ENCODE measurements at places on chromosomes 2 and 18.
A peak's percentile ranks its signal among the peaks of the same experiment; 100 is the strongest.

DNA sequence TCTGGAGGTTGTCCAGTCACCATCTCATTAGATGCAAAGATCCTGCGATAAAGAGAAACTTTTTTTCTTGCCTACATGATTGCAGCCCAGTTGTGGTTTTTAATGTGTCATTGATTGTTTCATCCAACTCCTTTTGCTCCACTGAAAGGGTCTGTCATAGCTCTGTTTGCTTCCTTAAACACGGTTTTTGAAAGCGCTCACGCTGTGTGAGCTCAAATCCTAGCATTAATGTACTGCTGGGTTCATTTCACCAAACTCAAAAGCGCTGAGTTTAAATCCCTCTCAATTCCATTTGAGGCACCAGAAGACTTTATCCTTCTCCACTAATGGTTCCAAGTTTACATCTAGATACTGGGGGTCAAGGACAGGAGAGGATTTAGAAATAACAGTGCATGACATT, 53.6 kb downstream of the CDK15 start:
- DNase-seq, result no peak

DNA sequence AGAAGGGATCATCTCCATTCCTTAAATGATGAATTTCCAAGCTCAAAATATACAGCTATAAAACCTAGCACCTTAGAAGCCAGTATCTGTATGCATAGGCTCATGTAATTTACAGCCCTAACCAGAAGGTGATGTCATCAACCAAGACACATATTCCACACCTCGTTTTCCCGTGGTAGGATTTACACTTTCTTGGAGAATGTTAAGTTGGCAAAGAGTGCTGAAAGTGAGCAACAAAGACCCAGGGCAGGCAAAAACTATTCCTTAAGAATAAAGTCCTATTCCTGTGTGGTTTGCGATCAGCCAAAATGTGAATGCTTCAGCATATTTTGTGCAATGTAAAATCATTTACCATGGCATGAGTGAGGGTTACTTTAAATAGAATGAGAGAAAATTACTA, 247.1 kb downstream of the OSR1 start:
- DNase-seq, result no peak

- no peak for DNase-seq
Measured at GRCh38 chr2:43430489-43430888, 165.3 kb downstream of the THADA start.

DNA sequence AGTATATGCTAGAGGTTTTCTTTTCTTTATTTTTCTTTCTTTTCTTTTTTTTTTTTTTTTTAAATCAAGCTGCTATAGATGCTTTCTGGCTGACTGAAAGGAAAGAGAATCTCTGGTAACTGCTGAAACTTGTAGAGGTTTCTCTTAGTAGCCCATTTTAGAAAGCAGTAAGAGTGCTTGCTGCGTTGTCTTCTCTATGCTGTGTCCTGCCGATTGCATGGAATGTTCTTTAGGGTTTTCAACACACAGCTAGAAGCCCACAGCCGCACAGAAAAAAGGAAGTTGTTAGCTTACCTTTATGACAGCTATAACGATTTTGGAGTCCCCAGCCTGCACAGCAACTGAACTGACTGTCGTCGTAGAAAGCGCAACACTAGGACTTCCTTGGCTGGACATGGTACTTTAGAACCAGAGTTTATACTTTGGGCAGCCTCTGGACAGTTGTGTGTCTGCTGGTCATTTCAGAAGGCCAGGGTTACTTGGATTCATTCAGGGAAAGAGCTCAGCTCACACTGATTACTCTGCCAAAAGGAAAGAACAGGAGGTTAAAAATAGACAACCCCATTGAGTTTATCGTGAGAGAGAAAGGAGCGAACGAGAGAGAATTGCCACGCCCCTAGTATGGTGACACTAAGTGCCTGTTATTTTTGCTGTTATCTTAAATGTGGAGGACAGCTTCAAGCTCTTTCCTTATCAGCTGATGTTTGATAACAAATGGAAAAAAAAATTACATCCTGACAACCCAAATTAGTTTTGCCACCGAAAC, at the start of gene CCDC141:
Gene CCDC141, minus strand, starts transcription at position 592 of the 766 bp plus-strand sequence. Its CDS starts 196 bp downstream, at position 396.
- DNase-seq, result no peak

DNA sequence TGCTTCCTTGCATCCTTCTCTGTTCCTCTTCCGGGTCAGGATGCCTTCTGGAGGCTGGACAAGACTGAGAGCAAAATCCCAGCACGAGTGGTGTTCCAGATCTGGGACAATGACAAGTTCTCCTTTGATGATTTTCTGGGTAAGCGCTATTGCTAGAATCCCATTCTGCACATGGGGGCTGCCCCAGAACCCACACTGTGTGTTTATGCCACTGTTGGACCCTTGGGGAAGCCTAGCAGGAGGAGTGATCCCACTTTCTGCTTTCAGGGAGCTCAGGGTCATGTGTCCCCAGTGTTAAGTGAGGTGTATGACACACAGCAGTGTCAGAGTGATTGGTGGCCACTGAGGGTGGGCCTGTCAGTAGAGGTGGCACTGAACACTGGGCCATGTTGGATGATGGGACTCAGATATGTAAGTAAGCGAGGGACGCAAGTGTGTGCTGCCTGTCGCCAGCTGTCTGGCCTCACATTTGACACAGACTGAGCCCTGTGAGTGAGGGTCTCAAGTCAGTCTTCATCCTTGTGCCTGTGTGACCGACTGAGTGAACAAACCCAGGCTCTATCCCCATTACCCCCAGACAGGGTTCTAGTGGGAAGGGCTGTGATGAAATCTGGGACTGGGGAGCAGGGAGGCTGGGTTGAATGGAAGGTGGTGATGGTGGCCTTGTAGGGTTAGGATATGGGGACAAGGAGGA, 220.9 kb downstream of the DYSF start:
- no peak for DNase-seq

- DNase-seq, result no peak
Measured at GRCh38 chr2:230706053-230706521, 6.6 kb upstream of the CAB39 start.

- DNase-seq, result no peak
Measured at GRCh38 chr2:1716441-1716840, 27.9 kb downstream of the PXDN start.

DNA sequence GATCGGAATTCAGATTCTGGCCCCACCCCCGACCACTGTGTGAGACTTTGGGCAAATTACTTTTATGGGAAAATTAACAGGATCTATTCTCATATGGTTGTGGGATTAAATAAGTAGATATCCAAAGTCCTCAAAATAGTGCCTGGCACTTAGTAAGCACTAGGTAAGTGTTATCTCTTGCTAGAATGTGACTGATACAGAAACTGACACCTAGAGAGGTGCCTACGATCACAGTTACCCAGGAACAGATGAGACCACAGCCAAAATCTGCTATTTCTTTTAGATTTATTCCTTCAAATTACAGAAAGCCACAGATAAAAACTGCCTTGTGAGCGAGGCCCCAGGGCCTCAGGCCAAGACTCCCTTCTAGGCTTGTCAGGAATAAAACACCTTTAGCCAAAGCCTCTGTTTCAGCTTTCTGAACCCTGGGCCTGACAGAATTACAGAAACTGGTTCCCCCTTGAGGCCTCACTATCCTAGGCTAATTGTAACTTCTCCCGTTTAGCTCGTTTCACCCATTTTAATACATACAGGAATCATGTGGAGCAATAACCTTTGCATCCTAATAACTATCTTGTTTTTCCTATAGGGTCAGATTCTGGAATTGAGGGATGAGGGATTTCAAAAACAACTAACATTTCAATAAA, 22.3 kb upstream of the CHMP1B start:
- no peak for DNase-seq

DNA sequence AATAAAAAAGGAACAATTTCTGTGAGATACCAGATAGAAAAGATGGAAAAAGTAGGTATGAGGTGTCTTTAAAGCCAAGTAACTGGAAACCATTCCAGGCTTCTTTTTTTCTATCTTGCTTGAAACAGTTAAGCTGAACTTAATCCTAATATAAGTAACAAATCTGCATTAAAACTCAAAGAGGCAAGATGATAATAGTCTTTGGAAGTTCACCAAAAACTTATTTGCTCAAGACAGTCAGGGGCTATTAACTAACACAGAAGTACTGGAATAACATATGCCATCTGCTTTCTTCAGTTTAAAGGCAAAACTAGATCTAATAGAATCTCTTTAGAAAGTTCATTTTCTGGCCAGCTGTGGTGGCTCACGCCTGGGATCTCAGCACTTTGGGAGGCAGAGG, 18.8 kb downstream of the PDIA6 start:
- no peak for DNase-seq

DNA sequence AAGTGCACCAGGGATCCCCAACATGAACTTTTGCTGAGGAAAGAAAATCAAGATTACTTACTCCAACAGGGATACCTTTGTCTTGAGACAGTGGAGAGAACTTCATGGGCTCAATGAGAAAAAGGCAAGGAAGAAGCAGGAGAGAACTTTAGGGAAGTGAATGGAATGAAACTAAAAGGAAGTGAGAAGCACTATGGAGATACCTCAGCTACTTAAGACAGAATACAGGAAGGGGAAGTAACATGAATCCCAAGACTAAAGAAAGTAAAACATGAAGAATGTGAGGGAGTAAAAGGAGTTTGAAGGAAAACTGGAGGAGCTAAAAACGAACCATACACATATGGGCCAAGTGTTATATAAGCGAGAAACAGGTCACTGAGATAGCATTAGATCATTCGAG, 32.4 kb upstream of the ACTR3 start:
- peak; percentile 8 for DNase-seq

DNA sequence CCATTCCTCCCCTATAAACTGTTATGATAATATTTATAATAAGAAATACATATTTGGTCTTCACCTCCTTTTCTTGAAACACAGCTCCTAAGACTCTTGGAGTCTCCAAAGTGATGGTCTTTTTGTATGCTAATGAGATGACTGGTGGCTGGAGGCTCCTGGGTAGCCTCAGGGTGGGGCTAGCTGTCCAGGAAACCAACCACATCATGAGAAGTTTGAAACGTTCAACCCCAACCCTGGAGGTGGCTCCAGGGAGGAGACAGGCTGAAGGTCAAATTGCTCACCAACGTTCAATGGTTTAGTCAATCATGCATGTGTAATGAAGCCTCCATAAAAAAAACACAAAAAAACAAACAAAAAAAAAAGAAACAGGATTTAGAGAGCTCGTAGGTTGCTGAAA, 298.7 kb upstream of the MGAT5 start:
- no peak for DNase-seq

DNA sequence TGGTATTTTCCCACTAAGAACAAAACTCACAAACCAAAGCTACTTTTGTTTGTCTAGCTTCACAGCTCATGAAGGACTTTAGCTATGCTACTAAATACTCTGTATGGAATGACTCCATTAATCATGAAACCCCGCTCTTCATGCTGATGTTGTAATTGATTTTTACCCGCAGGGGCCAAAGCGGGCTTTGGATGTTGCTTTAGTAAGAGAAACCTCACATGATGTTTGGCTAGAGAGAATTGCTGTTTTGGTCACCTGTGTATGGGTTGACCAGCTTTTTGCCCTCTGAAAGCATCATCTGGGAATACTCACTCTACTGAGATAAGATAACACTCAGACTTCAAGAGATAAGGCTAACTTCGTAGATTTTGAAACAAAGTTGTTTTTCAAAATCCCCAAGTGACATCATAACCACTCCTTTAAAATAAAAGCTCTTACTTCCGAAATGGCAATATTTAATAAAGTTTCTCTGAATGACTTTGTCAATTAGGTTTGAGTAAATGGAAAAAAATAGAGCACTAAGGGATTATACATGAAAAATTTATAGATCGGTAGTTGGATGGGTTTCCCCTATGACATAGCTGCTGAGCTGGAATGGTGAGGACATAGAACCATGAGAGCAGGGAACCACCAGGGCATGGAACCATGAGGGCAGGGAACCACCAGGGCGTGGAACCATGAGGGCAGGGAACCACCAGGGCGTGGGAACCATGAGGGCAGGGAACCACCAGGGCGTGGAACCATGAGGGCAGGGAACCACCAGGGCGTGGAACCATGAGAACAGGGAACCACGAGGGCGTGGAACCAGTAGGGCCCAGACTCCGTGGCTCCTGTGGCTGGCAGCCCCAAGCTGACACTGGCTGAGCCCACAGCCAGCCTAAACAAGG, 31.9 kb downstream of the ACKR3 start:
- DNase-seq, result no peak

DNA sequence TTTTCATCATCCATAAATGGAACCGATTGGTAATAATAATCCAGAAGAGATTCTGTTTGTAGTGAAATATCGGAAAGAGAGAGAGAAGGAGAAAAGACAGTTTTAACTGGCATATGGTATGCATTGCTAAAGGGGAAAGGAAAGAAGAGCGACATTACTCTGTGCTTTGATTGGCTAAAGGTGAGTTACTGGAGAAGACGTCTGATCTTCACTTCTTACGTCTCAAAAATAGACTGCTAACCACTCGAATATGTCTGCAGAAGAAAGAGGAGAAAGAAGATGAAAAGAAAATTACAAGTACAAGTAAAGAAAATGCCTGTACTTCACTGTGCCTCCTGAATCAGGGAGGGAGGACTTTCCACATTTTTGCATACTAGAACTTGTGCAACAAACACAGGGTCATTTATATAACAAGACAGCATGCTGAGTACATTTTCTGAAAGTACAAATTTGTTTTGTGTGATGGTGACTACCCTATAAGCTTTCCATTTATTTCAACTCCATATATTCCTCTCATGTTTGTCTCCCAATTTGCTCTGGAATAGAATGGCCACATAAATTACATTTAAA, 787.2 kb downstream of the RNF144A start:
- DNase-seq, result no peak

GRCh38 chr2:973129-973528, 22.5 kb downstream of the SNTG2 start:
- no peak for DNase-seq

DNA sequence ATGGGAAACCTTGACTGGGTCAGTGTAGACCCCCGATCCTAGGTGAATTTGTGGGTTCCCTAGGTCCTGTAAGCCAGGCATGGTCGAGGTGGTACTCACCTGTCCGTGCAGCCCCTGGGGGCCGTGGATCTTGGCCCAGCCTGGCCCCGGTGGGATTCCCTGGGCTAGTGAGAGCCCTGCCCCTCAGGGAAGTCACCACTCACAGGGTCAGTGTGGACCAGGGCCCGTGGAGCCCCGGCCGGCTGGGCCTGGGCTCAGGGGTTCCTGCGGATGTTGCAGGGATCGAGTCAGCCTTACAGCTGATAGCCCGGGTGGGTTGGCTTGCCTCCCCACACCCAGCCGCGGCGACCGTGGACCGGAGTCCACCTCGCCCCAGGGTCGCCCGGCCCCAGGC, 528 bp downstream of the ATG9A start:
- no peak for DNase-seq

- no peak for DNase-seq
Measured at GRCh38 chr2:7226501-7226900, 309.3 kb downstream of the RNF144A start.

- DNase-seq, result no peak
Measured at GRCh38 chr2:196439760-196440159, 199.8 kb upstream of the CCDC150 start.

- no peak for DNase-seq
Measured at GRCh38 chr2:35415282-35415681, 940.3 kb upstream of the CRIM1 start.

DNA sequence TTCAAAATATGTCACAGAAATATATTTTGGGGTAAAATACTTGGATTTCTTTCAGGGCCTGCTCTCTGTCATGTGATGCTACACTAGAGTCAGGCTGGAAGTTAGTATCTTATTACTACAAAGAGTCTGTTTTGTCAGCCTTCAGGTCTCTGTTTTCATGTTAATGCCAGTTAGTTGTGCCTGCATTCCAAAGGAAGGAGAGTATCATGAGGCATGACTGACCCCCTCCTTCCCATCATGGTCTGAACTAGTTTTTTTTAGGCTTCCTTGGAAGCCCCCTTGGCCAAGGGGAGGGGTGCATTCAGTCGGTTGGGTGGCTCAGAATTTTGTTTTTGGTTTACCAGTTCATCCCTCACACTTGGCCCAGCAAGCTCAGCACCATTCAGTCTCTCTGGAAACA, 318.0 kb downstream of the ALK start:
- no peak for DNase-seq

Measured in bone marrow (tissue), 2 donors.